Esophagus muscularis mucosa (tissue), 4 donors: ENCODE measurements at places on chromosomes 3 and 15. TPM values are rescaled to one million over a fixed set of nuclear protein-coding genes. Genes with fewer than 3 reads are reported as not detected.

Gene SHISA5
- 101 TPM for total RNA-seq

Gene PSMD2
- total RNA-seq, result 268 TPM

Gene EAF2
- 2.1 TPM for total RNA-seq

Gene SYNPR
- total RNA-seq, result 0.17 TPM

Gene FBXO40
- total RNA-seq, result not detected

Gene SAMMSON
- 2.8 TPM for total RNA-seq

Gene RASL12
- total RNA-seq, result 216 TPM

Gene CPEB1
- 5.6 TPM for total RNA-seq

Gene COL8A1
- 139 TPM for total RNA-seq

Gene TMEM45A
- 17.2 TPM for total RNA-seq

Gene POTEB
- not detected for total RNA-seq

Gene FEZF2
- not detected for total RNA-seq

Gene SCAMP5
- 3.3 TPM for total RNA-seq

Gene TUSC7
- total RNA-seq, result not detected
